Activated T-cell treated with anti-CD3 and anti-CD28 coated beads, Interleukin-2, amount 50 U/mL, for 72 hours (primary cell): ENCODE measurements at places on chromosomes 3 and 15. TPM values are rescaled to one million over a fixed set of nuclear protein-coding genes. Genes with fewer than 3 reads are reported as not detected.

DNA sequence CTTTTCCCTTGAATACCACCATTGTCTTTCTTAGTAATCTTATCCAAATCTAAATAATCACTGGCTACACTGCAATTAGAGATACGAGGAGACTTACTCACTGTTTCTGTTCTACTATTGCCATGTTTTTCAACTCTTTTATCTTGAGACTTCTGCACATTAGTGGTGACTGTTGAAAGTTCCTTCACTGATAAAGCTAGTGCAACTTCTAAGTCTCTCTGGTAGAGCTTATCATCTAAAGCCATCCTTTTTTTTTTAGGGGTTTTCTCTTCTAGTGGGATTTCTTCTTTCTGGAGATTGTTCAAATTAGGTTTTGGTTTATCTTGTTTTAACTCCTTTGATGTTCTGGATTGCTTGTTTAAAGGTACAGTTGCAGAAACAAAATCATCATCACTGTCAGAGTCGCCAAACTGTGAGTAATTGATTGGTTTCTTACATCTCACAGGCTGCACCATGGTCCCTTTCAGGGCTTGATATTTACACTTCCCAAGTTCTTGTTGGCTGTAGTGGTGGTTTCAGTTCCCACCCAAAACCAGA, 37.7 kb downstream of the NCK1 start:
- DNase-seq, result no peak

DNA sequence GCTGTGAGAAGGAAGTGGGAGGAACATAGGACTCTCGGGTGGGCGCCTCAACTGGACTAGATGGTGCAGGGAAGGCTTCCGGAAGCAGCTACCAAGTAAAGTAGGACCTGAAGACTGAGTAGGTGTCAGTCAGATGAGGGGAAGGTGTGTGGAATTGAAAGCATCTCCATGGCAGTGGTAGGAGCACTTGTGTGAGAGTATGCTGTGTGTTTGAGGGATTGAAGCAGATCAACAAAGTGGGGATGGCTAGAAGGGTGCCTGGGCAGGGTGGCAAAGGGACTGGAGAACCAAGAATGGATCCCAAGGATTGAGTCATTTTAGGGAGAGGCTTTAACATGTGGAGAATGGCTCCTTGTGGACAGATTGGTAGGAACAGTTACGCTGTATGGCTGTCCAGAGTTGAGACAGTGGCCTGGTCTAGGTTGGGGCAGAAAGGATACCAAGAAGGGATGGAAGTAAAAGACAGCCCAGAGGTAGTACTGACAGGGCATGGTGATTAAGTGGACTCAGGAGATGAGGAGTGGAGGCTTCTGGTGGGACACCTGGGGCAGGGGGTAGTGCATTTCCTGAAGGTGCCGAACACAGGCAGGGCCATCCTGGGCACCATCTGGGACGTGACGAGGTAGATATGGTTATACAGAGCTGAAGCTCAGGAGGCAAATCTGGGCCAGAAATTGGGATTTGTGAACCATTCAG, 1.5 kb downstream of the UQCC5 start:
- no peak for DNase-seq

DNA sequence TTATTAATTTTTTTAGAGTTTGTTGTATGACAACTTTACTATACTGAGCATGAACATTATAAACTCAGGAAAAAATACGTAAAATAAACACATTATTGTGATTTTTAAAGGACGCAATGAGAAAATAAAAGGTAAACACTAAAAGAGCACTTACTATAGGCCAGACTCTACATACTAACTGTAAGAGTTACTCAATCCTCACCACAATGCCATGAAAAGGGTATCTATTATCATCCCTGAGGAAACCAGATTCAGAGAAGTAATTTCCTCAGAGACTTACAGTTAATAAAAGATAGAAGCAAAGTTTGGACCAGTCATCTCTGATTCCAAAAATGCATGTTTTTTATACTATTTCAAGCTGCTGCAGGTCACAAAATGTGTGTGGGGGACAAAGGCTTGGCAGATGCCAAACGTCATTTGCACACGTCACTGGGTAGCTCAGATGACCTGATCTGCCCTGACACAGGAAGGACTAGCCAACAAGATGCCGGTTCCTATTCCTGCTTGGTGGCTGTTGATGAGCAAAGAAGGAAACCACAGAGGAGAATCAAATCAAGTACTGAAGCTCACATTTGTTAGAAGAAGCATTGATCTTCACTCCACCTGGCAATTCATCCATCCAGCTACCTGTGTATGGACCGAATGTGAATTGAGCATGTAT, 42.3 kb downstream of the KLHL6 start:
- DNase-seq, result peak; percentile 26

- DNase-seq, result no peak
These were observed 14.7 kb downstream of the CHD2 start for GRCh38 chr15:92914768-92915221.

GRCh38 chr3:179166561-179167201, 18.5 kb downstream of the PIK3CA start:
- DNase-seq, result no peak

Gene CCDC12
- 54.7 TPM for total RNA-seq

Gene LYSMD2
- total RNA-seq, result 23.1 TPM

Gene IGSF10
- not detected for total RNA-seq

- no peak for DNase-seq
These were observed 14.1 kb downstream of the PATL2 start for GRCh38 chr15:44697014-44697413.

Gene CPN2
- total RNA-seq, result not detected

DNA sequence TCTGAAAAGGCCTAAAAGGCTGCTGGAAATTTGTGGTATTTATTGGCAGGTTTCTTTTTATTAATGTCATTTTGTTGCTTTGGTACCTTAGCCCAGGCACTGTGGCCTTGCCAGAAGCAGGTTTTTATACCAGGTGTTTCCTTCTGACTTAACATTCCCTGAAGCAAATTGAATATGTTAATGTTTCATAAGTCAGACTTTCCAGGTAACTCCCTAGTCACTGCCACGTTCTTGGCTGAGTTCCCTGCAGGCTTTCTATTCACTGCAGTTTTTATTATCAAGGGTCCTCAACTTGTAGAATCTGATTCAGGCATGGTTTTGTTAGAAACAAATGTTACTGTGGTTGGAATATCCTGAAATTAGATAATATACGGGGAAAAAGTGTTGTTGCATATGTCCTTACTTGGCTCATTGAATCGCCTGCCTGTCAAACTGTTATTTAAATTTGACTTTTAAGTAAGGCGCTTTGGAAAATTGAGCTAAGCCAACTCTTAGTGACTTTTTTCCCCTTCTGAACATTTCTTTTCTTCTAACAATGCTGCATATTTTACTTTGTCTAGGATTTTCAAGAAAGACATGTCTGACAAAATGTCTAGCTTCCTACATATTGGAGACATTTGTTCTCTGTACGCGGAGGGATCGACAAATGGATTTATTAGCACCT, 22.9 kb downstream of the ITPR1 start:
- DNase-seq, result no peak

Gene IL1RAP
- total RNA-seq, result 14.1 TPM

- no peak for DNase-seq
These were observed 11.2 kb downstream of the MYD88 start for GRCh38 chr3:38149708-38150107.

Gene IQGAP1
- 177 TPM for total RNA-seq

DNA sequence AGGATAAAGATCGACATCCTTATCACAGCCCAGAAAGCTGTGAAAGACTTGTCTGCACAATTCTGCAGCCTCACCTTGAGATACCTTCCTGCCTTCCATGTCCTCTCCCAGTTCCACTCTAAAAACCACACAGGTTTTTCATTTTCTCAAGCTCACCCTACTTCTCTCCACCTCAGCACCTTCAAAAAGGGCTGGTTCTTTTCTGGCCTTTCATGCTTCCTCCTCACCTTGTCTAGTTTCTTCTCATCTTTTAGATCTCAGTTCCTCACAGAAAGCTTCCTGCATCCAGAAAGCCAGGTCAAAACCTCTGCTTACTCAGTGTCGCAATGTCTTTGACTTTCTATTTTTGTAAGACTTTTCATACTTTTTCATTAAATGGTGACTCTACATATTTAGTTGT, 140.2 kb upstream of the STT3B start:
- DNase-seq, result no peak

DNA sequence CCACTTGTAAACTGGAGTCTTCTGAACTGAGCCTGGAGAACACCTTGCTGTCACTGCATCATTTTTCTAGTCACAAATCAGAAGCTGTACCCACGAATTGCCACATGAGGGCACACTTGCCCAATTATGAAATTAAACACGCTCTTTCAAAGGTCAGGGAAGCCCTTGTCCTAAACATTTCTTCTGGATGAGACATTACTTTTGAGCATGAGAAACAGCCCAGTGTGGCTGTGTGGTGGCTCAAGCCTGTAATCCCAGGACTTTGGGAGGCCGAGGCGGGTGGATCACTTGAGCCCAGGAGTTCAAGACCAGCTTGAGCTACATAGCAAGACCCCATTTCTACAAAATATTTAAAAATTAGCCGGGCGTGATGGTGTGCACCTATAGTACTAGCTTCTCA, 27.5 kb upstream of the CFAP161 start:
- peak; percentile 41 for DNase-seq

GRCh38 chr15:37041042-37041441, 59.3 kb downstream of the MEIS2 start:
- DNase-seq, result no peak

Gene CELSR3
- 17.4 TPM for total RNA-seq

DNA sequence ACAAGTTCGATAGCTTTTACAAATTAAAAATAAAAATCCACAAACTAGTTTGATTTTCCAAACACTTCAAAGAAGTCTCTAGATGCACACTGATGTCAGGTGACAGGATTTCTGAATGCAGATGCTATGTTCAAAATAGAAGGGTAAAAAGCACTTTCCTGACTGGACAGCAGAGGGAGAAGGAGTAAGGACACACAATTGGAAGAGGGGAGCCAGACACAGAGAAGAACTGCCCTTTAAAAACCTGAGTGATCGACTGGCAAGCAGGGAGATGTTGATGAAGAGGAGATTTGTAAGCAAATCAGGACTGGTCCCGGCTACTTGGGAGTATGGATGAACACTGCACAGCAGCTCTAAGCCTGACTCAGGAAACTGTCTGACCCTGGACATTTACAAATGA, 612.8 kb downstream of the MAGI1 start:
- DNase-seq, result no peak

Gene IMPG2
- 0.82 TPM for total RNA-seq

- no peak for DNase-seq
These were observed 6.6 kb downstream of the PRKCD start for GRCh38 chr3:53167418-53168174.

DNA sequence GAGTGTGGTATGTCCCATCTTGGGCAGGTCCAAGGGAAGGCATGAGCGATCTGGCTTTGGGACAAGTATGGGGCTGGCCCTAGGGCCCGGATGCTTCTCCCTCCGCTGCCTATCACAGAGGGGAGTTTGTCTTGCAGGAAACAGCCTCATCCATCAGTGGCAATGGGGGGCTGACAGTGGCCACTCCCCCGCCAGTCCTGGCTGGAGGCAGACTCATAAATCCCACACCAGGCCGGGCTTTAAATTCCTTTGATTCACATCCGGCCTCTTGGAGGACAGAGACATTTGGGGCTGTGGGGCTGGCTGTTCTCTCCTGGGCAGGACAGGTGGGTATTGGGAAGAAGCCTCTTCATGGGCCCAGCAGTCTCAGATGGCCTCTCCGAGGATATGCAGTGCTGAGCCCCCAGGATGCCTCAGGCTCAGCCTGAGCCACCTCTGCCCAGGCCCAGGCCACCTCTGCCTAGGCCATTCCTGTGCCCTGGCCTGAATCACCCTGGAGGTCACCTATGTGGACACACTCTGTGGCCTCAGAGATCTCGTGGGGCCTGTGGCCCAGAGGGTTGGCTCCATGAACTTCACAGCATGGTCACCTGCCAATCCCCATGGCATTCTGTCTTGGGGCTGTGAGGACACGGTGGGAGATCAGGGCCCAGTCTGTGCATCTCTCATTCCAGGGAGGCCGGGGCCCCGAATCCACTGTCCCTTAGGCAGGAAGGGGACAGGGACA, 84.2 kb upstream of the GOLGA6L4 start:
- DNase-seq, result no peak

DNA sequence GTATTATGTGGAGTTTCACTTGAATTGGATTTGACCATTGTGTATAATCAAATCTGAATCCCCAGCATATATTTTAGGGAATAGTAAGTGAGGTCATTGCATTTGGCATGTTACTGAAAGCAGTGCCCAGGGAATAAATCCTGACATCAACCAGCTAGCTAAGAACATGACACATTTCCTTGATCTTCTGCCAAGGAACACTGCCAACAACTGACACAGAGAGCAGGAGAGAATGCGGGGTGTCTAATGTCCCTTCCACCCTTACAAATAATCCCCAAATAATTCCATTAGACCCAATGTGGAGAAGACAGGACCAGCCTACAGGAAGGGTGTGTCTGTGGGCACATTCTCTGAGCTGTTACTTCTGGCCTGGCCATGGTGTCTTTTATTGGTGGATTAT, 30.6 kb upstream of the UBE3A start:
- DNase-seq, result no peak

DNA sequence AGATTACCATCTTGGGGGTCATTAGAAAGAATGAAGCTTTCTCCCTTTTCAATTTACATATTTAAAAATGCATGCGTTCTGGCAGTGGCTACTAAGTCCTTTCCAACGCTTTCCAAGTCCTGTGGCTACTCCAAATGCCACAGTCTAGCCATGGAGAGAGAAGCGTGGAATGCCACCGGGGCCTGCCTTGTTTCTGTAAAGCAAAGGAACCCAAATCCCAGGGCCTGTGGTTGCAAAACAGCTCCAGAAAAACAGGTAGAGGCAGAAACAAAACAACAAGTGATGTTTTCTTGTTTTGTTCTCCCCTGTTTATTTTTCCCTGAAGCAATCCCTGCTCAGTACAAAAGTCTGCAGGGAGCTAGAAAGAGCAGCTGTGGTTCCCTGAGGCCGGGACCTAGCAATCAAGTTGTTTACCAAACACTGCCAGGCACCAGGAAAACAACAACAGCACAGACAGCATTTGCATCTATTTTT, 85.5 kb downstream of the FOXP1 start:
- no peak for DNase-seq

- DNase-seq, result no peak
These were observed 143.0 kb upstream of the PRR23C start for GRCh38 chr3:139187648-139188047.

DNA sequence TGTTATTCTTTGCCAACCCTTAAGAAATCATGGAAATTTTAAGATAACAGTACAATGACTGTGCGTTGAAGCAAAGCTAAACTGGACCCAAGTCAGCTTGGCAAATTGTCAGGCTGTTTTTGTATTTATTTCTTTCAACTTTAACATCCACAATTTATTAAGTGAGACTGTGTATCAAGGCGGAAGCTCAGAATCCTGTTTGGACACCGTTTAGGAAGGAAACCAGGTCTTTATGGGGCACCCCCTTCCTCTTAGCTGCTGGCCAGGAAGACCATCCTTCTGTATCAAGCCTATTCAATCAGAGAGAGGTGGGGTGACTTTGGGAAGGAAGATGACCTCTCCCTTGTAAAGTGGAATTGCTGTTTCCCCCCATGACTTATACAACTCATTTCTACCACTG, 166.0 kb downstream of the MCTP2 start:
- DNase-seq, result no peak

Gene MME
- not detected for total RNA-seq
